ENCODE measurements at places on chromosomes 5 and 9. TPM values are rescaled to one million over a fixed set of nuclear protein-coding genes. Genes with fewer than 3 reads are reported as not detected.

MLANA gene
- not detected for total RNA-seq

- H3K27me3 ChIP-seq: no peaks in the 10 kb centered on the region
- no peaks in the 10 kb centered on the region for H3K4me1 ChIP-seq
- H3K4me3 ChIP-seq: no peak overlapping the region
- DNase-seq: no peak
- no peak overlapping the region for H3K27ac ChIP-seq
Observed at GRCh38 chr9:115104908-115105307, 13.0 kb downstream of the TNC start.

FLT4 gene
- total RNA-seq: 2.6 TPM

- no peak for DNase-seq
- H3K27ac ChIP-seq: no peak overlapping the region
- peaks cover 18% of the 10 kb centered on the region for H3K36me3 ChIP-seq
Observed at GRCh38 chr5:87347841-87348240, 64.9 kb downstream of the CCNH start.

DNA sequence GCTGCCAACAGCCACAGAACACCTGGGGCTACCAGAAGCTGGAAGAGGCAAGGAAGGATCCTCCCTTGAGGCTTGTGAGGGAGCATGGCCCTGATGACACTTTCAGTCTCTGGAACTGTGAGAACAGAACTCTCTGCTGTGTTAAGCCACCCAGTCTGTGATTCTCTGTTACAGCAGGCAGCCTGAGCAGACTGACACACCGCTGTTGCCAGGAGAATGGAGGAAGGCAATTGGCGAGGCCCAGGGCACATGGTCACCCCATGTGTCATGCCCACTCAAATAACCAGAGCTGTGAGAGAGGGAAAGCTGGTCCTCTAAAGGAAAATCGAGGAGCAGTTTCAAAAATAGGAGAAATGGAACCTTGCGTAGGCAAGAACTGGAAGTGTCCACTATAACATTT, 12.0 kb upstream of the KIF4B start:
- H3K27me3 ChIP-seq: no peaks in the 10 kb centered on the region
- DNase-seq: no peak
- no peak overlapping the region for H3K4me3 ChIP-seq
- H3K36me3 ChIP-seq: no peaks in the 10 kb centered on the region
